ENCODE measurements at places on chromosomes 7 and 10.

DNA sequence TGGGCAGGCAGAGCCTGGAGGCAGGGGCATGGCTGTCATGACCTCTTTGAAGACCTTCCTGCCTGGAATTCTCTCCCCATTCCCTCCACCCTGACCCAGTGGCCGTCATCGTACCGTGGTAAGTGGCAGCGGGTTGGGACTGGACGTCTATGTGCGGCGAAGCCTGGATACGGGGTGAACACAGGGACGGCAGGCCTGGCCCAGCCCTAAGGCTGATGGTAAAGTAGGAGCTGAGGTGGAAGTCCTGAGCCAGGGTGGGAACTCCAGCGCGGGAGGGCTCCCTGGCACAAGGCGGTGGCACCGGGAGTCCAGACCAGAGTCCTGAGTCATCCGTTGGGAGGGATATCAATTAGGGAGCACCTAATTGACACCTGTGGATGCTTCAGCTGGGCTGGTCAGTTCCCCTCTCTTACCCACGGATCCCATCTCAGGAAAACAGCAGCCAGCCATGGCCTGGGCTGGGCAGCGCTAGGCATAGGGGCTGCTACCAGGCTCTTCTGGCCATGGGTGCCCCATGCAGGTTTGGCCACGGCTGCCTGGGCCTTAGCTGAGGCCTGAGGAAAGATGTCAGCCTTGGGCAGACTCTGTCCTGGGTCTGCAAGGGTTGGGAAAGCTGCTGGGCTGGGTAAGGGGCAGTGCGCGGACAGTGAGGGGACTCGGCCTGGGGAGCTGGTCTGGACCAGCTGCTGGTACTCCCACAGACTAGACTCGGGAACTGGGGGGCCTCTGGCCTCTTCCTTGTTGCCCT lies 3.3 kb downstream of the PPIF start:
- no peak for DNase-seq

DNA sequence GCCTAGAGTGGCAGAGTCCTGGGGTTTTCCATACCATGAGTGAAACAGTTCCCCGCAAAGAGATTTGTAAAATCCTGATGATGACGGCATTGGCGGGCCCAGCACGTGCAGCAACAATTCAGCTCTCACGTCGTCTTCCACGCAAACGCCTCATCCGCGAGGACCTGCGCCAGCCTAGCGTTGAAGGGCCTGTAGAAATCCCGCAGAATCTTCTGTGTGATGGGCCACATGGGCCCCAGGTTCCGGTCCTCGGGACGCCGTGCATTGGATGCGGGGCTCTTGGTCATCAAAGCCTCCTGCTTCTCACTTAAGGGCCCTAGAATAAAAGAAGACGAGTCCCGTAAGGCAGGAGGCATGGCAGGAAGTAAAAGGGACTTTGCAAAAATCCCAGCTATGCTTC lies 83.4 kb downstream of the CHST15 start:
- no peak for DNase-seq

DNA sequence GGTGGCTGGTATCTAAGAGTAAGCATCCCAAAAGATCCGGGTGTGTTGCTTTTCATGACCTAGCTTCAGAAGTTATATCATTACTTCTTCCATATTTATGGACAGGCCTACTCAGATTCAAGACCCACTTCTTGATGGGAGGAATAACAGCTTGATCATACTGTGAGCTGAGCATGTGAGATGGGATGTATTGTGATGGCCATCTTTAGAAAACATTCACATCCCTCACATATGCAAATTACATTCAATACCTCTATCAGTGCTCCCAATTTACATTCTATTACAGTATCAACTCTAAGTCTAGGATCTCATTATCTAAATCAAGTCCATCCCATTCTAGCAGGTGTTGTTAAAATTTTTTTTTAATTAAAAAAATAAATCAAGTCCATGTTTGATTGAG lies 99.8 kb upstream of the OIT3 start:
- DNase-seq, result no peak

DNA sequence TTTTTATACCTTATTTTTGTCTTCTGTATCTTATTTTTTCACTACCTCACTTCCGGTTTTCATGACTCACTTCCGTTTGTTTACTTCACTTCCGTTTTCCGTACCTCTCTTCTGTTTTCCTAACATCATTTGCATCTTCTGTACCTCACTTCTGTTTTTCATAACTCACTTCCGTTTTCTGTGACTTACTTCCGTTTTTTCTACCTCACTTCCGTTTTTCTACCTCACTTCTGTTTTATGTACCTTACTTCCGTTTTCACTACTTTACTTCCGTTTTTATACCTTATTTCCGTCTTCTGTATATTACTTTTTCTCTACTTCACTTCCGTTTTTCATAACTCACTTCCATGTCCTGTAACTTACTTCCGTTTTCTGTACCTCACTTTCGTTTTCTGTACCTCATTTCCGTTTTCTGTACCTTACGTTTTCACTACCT lies 492.5 kb upstream of the AKR1E2 start:
- no peak for DNase-seq

- no peak for DNase-seq
These were observed 145.4 kb downstream of the NEURL1 start for GRCh38 chr10:103638948-103639347.

DNA sequence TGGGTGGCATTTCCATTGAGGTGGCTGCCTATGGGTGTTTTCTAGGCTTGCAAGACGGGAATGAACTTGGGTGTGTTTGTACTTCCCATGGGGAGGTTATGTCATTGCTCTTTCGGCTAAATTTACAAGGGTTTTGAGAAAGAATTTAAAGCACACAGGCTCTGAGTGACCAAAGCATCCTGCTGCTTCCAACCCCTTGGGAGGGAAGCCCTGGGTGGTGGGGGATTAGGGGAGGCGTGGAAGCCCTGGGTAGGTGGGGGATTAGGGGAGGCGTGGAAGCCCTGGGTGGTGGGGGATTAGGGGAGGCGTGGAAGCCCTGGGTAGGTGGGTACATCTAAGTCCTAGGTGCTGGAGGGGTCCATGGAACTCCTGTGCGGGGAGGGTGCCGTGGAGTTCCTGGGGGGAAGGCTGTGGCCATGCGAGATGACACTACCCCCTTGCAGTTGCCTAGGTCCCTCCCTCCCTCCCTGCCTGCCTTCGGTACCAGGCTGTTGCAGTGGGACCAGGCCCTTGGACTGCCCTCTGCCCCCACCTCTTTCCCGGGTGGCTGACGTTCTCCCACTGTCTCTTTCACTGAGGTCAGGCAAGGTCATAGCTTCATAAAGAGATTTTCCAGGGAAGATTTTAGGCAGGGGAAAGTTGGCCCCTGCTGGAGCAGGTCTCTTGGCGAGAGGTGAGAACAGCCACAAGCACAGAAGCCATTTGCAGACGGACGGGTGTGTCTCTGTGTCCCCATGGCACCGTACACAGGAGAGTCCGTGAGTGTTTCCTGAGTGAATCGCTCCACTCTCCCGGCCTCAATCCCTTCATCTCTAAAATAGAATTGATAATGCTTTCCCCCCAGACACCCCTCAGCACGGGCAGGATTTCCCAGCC lies 19.5 kb downstream of the PRF1 start:
- DNase-seq, result no peak

- DNase-seq, result no peak
These were observed 184.5 kb upstream of the INHBA start for GRCh38 chr7:41887416-41887815.

GRCh38 chr10:80497187-80498077 lies 40.3 kb upstream of the SH2D4B start:
- DNase-seq, result no peak

DNA sequence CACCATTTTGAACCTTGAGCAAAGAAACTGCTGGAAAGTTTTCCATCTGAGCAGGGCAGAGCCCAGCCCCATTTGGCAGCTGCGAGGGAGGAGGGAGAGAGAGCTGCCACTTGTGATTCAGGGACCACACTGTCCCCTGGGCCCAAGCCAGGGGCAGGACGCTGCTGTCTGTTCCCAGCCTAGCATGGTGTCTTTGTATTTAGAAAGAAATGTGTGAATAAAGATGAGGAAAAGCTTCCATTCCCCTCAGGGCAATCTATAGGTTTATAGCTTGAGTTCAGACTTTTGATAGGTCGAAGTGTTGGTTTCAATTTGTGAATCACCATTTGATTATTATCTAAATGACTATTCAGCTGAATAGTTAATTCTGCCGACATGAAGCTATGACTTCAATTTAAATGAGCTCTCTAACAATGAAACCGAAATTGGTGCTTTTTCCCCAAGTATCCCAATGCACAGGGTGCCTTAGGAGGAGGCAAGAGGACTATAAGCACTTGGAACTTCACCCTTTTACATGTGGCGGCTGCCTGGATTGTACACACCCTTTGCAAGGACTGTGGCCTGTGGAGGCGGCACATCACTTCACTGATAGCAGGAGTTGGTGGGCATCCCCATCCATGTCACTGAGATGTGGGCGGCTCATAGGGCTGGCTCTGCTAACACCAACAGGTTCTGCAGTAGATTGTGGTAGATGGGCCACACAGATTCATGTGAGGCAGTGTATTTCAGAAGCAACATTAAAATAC lies 223.5 kb downstream of the CCDC3 start:
- DNase-seq, result no peak

DNA sequence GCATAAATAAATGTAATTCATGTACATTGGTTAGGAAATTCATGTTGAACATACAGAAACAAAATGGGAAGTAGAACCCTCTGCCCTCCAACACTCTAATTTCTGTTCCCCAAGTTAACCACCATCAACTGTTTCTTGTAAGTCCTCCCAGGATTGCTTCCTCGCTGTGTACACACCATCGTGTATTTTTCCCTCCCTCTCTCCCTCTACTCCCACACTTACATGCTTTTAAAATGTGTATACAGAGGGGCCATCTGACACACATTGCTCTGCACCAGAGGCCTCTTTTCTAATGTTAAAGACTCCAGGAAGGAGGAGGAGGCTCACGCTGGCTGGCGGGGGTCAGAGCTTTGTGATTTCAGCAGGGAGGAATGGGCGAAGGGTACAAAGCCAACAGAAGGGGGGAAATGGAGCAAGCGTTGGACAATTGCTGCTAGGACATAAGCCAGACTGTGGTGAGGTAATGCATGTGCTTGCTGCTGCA lies 1.9 kb upstream of the EPHA1 start:
- no peak for DNase-seq

DNA sequence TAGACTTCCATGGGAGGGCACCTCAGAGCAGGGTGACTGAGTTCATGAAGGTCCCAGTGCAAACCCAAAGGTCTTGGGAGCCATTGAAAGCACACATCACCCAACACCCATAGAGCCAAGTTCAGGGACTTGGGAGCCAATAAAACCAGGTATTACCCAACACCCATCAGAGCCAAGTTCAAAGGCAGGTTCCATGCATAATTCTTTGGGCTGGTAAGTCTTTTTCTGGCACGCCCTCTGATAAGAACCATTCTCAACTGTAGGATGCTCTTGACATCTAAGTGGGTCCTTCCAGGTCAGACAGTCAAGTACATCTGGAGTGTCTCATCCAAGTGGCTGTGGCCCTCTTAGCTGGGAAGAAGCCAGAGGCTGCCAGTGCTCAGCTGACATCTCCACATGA lies 63.2 kb downstream of the EBF3 start:
- DNase-seq, result no peak

DNA sequence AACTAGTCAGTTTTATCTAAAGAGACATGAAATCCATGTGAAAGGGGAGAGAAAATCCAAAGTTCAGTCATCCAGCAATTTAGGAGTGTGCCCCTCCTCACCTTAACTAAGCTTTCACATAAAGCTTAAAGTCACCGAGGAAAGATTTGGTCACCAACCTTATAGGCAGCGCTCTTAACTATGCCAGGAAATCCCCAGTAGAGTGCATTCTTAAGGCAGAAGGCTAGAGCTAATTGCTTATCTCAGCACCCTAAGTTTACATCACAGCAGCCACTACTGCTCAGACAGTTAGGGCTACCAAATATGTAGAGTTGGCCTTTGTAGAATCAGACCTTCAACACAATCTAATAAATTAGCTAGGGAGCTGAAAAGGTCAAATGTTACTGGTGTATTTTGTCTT lies 47.9 kb downstream of the MTPN start:
- DNase-seq, result no peak

- DNase-seq, result no peak
These were observed 19.3 kb downstream of the AP5Z1 start for GRCh38 chr7:4794591-4795350.

- DNase-seq, result no peak
These were observed 106.4 kb downstream of the BMPER start for GRCh38 chr7:34011696-34012095.

DNA sequence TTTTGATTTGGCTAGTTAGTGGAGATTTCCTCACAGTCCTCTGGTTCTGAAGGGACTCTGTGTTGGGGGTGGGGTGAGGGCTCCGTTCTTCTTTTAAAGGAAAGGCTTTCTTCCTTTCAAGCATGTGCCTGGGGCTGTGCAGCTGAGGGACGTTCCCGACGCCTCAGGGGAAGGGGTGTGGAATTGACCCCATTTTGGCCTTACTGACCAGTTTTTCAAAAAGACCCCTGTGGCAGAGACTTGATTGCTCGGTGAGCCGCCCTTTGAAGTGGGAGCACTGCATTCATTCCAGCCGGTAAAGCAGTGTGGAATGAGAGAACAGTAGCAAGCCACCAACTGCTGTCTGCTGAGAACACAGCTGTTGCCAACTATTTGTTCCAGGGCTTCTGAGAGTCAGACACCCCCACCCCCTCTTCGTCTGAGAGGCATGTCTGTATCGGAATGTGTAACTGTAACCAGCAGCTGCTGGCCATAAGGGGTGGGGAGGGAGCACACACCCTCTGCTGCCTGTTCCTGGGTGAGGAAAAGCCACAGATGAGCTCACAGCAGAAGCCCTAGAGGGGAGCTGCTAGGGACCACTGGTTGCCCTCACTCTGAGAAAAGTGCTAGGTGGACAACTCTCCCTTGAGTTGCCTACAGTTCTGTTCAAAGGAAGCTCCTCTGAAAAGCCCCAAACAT lies 33.2 kb downstream of the WBP1L start:
- no peak for DNase-seq

DNA sequence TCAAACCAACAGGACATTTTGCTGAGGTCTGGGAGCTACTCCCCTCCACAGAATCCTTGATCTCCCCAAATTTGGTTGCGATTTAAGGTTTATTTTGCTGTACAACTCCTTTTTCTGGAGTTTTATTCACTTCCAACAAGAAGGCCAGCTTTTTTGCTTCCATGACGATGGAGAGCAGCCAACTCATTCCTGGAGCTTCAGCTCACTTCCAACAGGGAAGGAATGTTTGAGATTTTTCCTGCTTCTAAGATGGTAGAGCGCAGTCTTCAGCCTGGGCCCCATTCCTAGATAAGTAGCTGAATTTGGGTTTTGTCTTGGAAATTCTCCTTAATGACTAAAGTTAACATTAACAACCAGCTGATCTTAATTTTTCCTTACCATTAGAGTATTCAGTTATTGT lies 30.9 kb upstream of the CREB3L2 start:
- DNase-seq, result no peak

DNA sequence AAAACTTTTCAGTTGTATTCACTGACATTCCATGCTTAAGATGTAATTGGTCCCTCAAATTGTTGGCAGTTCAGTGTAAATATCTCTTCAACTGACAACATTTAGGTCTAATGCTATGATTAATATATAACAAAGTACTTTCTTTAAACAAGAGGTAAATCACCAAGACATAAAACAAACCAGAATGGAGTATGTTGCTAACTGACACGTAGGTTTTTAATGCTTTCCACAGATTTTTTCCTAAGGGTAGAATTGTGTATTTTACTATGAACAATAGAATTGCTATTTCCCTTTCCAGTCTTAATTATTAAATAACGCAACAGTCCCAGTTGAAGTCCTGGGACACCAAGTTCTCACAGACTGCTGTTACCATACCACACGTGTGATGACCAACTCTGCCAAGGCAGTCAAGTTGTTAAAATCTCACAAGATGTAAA lies 4.1 kb downstream of the JCAD start:
- DNase-seq, result no peak

GRCh38 chr10:64096941-64097340 lies 575.7 kb downstream of the REEP3 start:
- no peak for DNase-seq

Measured in GOT3 (cell line).